Islet precursor cell (in vitro differentiated cells): ENCODE measurements at places on chromosomes 2 and 18.

DNA sequence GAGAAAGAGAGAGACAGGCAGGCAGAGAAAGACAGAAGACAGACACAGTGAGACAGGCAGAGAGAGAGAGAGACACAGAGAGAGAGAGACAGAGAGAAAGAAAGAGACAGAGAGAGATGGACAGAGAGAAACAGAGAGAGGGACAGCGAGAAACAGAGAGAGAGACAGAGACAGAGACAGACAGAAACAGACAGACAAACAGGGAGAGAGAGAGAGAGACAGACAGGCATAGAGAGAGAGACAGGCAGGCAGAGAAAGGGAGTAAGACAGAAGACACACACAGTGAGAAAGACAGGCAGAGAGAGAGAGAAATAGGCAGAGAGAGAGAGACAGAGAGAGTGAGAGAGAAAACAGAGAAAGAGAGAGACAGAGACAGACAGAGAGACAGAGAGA, 105.3 kb upstream of the ANKRD30BL start:
- no peak for DNase-seq

- no peak for DNase-seq
Observed at GRCh38 chr2:48395658-48396057, 134.3 kb upstream of the STON1 start.

GRCh38 chr2:102106133-102106556, 36.4 kb upstream of the IL1R1 start:
- no peak for DNase-seq

GRCh38 chr2:112483042-112483473, 1.1 kb downstream of the TTL start:
- peak; percentile 61 for DNase-seq

DNA sequence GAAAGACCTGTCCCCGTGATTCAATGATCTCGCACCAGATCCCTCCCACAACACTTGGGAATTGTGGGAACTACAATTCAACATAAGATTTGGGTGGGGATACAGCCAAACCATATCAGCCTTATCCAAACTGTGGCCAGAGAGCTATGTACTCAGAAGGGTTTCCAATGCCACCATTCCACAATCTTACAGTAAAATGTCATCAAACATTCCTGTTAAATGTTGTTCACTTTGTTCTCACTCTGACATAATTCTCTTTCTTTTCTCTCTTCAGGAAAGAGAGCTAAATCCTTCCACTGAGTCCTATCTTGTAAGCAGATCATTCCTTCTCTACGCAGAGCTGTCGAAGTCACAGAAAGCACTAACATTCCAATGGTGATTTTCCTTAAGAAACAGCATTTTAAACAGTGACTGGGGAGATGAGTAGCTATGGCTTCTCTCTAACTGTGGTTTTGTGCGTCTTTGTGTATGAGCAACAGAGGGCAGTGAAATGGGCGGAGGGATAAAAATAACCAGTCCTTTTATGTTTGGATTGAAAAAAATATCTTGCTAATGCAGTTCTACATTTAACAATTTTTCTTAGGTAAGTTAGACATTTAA, 684.7 kb downstream of the EPHA4 start:
- no peak for DNase-seq

- DNase-seq: no peak
Observed at GRCh38 chr2:188016917-188017316, 274.8 kb upstream of the GULP1 start.

- DNase-seq: no peak
Observed at GRCh38 chr18:26893996-26894395, 28.5 kb upstream of the AQP4 start.

DNA sequence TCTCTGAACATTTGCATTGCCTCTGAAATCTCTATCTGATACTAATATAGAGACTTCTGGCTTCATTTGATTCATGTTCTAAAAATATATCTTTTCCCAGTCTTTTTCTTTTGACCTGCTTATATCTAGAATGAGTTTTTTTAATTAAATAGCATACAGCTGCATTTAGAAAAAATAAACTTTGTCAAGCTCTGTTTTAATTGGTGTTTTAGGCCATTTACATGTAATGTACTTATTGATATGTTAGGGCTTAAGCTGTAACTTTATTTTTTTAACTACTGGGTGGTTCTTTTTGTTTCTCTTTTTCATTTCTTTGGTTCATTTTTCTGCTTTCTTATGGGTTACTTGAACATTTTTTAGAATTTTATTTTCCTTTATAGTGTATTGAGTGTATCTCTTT, 54.9 kb downstream of the CCDC138 start:
- DNase-seq: no peak

- DNase-seq: no peak
Observed at GRCh38 chr18:23714576-23714975, 25.3 kb downstream of the LAMA3 start.

DNA sequence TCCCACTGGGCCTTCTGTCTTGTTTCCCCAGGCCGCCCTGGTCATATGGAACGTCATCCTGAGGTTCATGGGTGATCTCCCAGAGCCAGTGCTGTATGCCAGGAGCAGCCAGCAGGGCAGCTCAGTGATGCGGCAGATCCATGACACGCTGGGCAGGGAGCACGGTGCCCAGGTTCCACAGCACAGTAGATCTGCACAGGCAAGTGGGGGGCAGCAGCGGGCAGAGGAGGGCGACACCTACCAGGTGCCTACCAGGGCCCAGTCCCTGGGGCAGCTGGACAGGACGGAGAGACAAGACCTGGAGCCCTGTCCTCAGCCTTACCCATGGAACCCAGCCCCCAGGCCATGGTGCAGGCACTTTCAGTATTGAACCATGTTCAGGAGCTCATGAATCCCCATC, 36.1 kb upstream of the GPR17 start:
- DNase-seq: no peak
